ENCODE measurements at places on chromosomes 5 and 9.

DNA sequence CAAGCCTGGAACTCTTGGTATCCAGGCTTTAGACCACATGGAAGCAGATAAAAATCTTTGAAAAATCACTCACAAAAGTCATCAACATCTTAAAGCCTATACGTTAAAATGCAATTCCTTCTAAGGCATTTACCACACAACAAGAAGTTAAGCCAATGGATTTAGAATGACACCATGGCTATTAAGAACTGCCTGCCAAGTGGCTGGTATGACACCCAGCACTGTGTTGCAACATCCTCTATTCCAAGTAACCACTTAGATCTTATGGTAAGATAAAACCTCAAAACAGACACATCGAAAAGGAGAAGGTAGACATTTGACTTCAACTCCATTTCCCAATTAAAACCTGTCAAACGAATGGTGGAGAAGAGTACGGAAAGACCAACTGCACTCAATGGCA lies 344.2 kb upstream of the SLC30A5 start:
- no peak for DNase-seq

DNA sequence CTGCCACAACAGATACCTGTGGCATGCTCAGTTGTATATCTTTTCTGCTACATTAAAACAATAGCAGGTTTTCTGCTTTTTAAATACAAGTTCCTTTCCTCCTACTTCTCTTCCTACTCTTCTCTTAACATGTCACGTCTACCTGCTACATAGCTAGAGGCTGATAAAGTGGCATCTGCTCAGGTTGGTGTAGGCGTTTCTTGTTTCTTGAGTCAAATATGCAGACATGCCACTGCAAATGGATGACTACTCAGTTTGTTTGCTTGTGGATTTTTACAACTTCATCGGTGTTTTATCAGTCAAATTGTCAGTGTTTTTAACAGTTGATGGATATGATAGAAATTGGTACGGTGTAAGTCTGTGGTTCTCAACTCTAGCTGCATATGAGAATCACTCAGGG lies 525.7 kb downstream of the TLE4 start:
- no peak for DNase-seq

DNA sequence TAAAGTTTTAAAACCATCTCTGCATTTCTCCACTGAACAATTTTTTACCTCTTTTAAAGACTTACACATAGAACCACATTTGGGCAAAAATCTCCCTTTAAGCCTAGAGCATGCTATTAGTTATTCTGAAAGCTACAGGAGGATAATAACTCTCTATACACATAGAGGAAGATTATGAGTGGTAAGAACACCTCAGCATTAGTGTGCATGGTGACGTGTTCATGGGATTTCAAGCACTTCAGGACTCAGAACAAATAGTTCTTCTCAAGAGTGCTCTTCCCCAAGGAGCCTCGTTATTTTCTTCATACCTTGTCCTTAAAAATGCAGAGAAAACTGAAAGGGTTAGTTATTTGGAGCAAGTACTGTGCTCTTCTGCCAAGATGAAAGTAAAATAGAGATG lies 256.9 kb upstream of the TUSC1 start:
- no peak for DNase-seq

- no peak for DNase-seq
Observed at GRCh38 chr9:83178717-83179116, 115.8 kb upstream of the RASEF start.

GRCh38 chr5:17295671-17296070 lies 78.2 kb downstream of the BASP1 start:
- no peak for DNase-seq

GRCh38 chr9:123322273-123323195 lies 33.5 kb upstream of the CRB2 start:
- peak; percentile 75 for DNase-seq

- DNase-seq: peak; percentile 55
Observed at GRCh38 chr5:134079748-134080581, 34.5 kb upstream of the TCF7 start.

GRCh38 chr5:151523335-151523734 lies 67.8 kb downstream of the FAT2 start:
- DNase-seq: peak; percentile 8

DNA sequence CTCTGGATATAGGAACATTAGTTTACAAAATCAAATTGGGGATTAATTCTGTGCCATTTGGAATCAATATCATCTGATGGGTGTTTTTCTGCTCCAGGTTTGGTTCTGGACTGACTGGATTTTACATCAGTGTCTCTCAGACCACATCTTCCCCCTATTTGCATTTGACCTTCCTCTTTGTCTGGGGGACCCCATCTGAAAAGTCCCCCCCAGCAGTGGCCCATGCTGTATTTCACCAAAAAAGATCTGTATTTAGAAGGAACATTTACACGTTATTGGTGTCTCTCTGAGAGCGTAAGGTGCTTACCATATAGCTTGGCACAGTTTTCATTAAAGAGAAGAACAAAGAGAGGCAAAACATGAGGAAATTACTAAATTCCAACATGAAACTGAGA lies 215.6 kb upstream of the CLINT1 start:
- DNase-seq: no peak

DNA sequence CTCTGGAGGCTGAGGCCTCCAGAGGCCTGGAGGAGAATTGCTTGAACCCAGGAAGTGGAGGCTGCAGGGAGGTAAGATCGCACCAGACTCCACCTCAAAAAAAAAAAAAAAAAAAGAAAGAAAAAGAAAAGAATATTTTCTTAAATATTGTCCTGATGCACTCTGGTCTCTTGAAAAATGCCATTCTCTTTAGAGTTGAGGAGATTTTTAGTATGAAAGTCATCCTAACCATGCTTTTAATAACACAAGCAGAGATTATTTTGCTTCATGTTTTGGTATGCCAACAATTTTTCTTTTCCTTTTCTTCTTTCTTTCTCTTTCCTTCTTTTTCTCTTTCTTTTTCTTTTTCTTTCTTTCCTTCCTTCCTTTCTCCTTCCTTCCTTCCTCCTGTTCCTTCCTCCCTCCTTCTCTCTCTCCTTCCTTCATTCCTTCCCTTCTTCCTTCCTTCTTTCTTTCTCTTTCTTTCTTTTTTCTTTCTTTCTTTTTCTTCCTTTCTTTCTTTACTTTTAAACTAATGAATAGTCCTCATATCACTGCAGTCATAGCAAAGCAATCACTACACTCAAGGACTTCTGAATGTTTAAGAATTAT lies 116.9 kb upstream of the CCNH start:
- no peak for DNase-seq

- no peak for DNase-seq
Observed at GRCh38 chr5:175680020-175680419, 22.1 kb downstream of the HRH2 start.

DNA sequence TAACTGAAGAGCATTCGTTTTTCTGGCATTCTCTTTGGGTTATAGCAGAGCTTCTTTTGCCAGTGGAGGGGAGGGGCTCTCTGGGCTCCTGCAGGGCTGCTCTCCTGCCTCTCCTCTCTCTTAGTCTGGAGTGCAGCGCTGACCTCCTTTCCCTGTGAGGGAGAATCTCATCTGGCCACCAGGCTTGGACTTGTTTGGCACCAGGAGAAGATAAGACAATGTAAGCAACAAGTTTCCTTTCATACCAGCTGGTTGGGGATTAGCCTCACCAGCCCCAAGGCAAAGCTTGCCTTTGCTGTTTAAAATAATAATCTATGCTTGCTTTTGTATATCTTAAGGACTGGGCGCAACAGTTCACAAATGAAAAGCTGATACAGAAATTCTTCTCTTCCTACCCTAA lies 196.4 kb downstream of the TLE4 start:
- DNase-seq: no peak

GRCh38 chr9:27590651-27591050 lies 17.4 kb upstream of the C9orf72 start:
- no peak for DNase-seq

- DNase-seq: no peak
Observed at GRCh38 chr9:89154651-89155336, 23.8 kb downstream of the SHC3 start.

- DNase-seq: no peak
Observed at GRCh38 chr5:138029501-138029900, 3.4 kb downstream of the FAM13B start.

- DNase-seq: no peak
Observed at GRCh38 chr5:41309275-41309674, 95.9 kb upstream of the C6 start.

GRCh38 chr9:109901201-109901600 lies 121.2 kb downstream of the PALM2AKAP2 start:
- DNase-seq: no peak

DNA sequence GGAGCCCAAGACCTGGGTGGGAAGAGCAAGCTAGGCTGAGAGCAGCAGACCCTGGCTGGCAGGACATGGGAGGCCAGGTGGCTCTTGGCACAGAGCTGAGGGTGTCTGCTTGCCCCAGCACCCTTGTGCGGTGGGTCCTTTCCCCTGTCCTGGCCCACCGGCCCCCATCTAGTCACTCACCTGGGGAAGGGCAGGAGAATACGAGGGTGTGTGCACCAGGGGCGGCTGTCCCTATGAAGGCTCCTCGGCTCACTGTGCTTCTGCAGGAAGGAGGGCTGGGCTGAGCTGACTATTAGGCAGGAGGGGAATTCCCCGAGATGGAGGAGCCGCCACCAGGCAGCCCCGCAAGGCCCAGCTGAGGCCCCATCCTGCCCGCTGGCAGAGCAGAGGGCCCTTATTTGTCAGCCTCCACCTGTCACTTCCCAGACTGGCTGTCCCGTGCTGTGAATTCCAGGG lies 6.1 kb upstream of the TNIP1 start:
- DNase-seq: peak; percentile 84

DNA sequence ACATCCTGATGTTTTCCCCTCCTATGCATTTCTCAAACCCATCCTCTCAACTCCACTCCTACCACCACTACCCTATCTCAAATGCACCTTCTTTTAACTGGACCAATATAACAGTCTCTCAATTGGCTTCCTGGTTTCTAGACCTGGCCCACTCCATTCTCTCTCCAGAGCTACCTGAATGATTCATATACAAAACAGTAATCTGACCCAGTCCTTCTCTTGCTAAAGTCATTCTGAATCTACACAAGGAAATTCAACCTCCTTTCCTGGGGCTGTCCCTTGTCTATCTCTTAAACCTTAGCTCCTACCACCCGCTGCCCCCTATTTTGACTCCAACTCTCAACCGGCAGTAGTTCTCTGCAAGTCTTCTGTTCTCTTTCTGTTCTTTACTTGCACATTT lies 97.2 kb downstream of the PCSK1 start:
- no peak for DNase-seq

GRCh38 chr5:95620870-95621838 lies 1.3 kb downstream of the GPR150 start:
- DNase-seq: peak; percentile 49

GRCh38 chr9:129109952-129110739 lies 447 bp downstream of the CRAT start:
- no peak for DNase-seq

GRCh38 chr9:16705111-16705604 lies 165.3 kb downstream of the BNC2 start:
- no peak for DNase-seq

DNA sequence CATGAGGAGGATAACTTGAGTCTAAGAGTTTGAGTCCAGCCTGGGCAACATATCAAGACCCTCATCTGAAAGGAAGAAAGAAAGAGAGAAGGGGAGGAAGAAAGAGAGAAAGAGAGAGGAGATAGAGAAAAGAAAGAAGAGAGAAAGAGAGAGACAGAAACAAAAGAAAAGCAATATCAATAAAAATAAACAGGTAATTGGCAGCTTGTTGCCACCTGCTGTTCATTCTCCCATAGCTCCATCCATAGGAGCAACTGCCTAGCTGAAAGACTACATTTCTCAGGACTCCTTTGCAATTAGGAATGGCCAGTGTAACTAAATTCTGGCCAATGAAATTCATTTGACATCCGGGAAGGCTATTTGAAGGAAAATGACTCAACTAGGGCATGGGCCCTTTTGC lies 4.6 kb upstream of the TTC39B start:
- DNase-seq: no peak

DNA sequence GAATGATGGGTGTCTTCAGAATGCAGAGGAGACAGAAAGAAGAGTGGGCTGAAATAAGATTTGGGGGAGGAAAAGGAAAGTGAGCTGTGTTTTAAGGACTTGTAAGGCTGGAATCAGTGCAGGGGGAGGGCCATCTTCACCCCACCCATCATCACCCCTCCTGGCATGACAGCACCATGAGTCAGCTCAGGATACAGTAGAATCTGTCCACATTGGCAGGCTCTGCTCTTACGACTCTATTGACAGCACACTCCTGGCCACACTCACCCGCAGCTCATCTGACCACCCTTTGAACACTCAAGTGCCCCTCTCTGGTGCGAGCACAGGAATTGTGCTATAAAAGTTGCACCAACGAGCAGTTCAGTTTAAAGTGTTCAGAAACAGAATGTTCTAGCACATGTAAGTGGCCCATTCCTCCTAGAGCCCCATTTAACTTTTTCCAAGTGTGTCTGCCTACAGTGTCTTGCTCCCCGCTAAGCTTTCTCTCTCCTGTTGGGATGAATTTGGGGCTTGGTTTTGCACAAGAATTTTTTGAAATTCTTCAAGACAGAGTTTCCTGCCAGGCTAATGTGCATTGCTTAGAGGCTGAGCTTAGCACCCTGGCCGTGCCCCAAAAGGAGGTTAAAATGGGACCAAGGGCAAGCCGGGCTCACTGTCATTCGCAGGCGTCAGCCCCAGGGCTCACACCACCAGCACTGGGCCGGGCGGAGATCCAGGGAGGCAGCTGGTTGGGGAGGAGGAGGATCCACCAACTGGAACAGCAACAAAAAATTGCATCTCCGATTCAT lies 12.0 kb downstream of the ADRA1B start:
- no peak for DNase-seq

GRCh38 chr9:81717747-81718077 lies 28.4 kb upstream of the TLE1 start:
- no peak for DNase-seq

GRCh38 chr5:140569197-140569596 lies 4.6 kb downstream of the SLC35A4 start:
- no peak for DNase-seq

- DNase-seq: no peak
Observed at GRCh38 chr9:134052491-134052890, 15.3 kb downstream of the BRD3 start.

GRCh38 chr5:131684051-131684450 lies 49.0 kb upstream of the RAPGEF6 start:
- no peak for DNase-seq

GRCh38 chr9:98775831-98776441 lies 20.4 kb downstream of the ANKS6 start:
- DNase-seq: peak; percentile 26

GRCh38 chr9:105067895-105068580 lies 140.1 kb upstream of the ABCA1 start:
- DNase-seq: no peak

DNA sequence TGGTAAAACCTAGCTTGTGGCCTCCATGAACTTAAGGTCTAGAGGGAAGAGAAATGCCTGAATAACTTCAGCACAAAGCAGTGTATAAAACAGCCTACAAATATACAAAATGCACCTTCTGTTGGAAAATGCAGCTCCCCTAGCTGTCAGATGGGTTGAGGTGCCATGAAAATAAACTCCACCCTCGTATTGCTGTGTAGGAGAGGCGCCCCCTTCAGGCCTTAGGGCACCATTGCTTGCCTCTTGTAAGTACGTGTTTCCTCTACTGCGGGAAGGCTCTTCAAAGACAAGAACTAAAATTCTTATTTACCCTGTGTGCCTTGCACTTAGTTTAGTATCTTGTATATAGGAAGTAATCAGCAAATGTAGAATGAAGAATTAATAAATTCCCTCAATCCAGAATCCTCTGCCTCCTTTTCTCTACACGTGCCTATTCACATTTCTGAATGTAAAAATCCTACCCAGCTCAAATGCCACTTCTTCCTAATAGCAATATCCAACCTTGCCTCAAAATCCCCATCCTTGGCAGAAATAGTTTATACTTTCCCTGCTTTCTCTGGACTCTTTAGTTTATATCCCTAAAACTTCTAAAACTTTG lies 393.7 kb upstream of the PDE4D start:
- DNase-seq: no peak

- DNase-seq: no peak
Observed at GRCh38 chr9:106324591-106325280, 538.2 kb upstream of the ZNF462 start.

Measured in CD4-positive, alpha-beta memory T cell (primary cell).